ENCODE measurements at places on chromosomes 5 and 9.

DNA sequence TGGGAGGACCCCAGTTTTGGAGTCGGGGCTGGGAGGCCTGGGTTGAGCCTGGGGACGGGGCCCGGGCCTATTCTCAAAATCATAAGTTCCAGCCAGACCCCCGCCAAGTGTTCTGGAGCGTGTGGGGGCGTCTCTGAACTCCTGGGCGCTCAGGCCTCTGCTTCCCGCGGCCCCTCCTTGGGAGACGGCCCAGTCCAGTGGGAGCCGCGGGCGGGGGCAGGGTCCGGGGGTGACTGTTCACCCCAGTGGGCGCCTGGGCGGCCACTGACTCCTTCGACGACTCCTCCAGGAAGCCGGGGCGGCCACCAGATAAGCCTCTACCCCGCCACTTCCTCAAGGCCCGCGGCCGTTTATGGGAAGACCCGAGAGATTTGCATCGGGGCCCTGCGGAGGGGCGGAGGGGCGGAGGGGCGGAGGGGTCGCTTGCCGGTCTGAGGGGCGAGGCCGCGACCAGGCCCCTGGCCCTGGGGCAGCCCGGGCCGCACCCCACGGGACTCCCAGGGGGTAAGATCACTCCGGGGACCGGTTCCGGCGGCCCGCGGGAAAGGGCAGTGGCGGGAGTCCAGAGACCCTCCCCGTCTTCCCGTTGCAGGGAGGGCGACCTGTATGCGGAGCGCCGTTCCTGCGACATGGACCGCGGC is 655 bp downstream of the TOR4A start:
- no peak for DNase-seq

DNA sequence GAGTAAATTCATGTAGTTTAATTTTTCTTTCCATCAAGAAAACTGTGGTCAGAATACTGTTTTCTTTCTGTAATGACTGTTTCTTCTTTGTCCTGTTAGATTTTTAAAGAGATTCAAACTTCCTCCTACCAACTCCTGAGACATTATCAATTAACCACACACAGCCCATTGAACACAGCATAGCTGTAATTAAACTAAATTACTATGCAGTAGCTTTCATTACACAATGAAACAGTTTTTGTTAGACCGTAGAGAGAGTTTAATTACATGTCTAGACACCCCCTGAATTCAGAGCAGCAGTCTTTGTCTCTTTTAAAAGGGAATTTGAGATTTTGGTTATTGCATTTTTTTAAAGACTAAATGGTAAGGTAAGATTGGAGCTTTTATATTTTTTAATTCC is 77.5 kb downstream of the STARD4 start:
- DNase-seq: no peak

- no peak for DNase-seq
Observed at GRCh38 chr9:124385623-124386022, 29.6 kb downstream of the PSMB7 start.

- no peak for DNase-seq
Observed at GRCh38 chr9:38292480-38292879, 100.0 kb upstream of the ALDH1B1 start.

DNA sequence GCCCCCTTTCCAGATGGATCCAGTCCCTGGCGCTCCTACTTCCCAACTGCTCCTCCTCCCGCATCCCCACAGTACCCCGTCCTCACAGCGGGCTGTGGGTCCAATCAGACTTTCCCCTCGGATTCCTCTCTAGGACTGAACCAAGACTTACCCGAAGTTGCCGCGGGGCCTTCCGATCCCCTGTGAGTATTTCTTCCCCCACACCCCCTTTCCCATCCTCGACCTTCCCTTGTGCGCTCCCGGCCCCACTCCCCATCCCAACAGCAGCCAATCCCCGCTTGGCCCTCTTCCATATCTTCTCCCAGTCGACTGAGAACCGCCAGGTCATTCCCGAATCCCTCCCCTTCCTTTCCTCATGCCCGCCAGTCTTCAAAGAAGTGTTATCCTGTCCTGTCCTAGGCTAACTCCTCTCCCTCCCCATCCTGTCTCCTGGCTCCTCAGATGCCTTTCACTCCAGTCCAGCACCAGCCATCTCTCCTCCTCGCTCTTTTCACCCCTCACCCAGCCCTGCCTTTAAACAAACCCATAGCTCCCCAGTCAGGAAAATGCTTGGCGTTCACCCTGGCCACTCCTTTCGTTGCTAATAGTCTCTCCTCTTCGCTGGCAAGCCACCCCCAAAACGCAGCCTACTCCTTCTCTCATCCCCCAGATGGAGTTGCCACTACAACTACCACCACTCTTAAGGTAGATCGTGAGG is 646 bp downstream of the SWI5 start:
- peak; percentile 25 for DNase-seq

DNA sequence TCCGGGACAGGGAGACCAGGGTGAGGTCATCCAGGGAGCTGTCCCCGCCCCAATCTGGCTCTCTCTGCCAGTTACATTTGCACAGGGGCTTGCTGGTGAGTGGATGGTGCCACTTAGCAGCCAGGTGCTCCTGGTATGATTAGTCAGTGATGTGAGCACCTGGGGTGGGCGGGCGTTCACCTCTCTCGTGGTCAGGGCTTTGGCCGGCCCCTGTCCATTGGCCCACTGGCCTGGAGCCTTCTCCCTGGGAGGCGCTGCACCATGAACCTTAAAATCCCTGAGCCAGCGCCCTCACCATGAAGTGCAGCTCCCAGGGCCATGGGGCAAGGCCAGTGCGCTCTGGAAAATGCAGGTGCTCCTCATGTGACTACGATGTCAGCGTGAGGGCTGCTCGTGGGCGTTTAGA is 2.0 kb downstream of the NKD2 start:
- no peak for DNase-seq

- no peak for DNase-seq
Observed at GRCh38 chr9:32828861-32829260, 45.5 kb downstream of the TMEM215 start.

- DNase-seq: no peak
Observed at GRCh38 chr5:40988746-40989510, 79.6 kb downstream of the C7 start.

GRCh38 chr5:56126487-56127179 is 106.5 kb downstream of the ANKRD55 start:
- DNase-seq: no peak

DNA sequence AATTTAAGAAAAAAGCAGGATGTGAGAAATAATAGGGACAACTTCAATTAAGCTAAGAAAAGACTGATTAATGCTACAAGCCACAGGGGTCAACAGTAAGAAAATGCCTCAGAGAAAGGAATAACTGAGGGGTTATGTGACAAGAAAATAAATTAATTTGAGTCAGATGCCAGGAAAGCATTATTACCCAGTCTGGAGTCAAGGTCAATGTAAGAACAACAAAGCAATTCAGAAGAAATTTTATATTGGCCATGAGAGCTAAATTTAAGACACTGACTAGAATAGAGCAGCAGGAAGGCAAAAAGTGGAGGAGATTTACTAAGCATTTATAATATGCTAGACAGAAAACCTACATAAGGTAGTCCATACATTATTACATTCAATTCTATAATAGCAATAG is 73.5 kb downstream of the CDH10 start:
- DNase-seq: no peak

DNA sequence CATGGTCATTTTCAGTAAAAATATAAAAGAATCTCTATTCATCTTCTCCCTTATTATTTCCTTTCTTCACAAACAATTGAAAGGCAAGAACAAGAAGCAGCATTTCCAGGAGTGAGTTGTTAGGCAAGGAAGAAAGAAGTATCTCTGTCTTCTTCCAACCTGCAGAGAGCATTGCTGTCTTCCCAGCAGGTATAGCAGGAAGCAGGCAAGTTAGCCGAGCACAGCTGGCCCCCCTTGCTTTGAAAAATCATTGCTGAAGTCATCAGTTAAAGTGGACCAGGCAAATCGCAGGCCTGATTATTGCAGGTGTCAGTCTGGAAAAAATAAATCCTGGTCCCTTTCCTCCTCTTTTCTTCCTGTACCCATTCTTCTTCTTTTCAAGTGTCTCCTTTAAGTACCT is 353.1 kb upstream of the BRINP1 start:
- no peak for DNase-seq

DNA sequence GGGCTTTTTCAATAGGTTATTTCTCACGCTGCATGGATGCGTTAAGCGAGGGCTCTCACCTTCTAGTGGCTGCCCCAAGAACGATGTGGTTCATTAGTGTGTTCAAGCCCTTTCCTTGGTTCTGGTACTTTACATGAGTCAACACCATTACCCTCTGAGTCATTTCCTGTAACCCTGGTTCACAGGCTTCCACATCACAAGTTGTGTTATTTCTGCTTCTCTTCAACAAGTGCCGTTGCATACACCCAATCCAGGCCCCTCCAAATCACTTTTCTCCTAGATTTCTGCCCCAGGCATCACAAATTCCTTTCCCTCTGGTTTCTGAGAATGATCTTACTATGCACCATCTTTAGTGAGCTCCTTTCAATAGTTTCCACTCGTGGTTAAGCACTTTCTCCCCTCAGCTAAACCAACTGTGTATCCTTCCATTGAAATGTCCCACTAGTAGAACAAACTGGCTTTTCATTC is 69.5 kb upstream of the RAD23B start:
- peak; percentile 86 for DNase-seq

GRCh38 chr9:72150127-72150526 is 887 bp downstream of the GDA start:
- DNase-seq: no peak
